ENCODE measurements at places on chromosomes 2 and 18. TPM values are rescaled to one million over a fixed set of nuclear protein-coding genes. Genes with fewer than 3 reads are reported as not detected.
A peak's percentile ranks its signal among the peaks of the same experiment; 100 is the strongest.

DNA sequence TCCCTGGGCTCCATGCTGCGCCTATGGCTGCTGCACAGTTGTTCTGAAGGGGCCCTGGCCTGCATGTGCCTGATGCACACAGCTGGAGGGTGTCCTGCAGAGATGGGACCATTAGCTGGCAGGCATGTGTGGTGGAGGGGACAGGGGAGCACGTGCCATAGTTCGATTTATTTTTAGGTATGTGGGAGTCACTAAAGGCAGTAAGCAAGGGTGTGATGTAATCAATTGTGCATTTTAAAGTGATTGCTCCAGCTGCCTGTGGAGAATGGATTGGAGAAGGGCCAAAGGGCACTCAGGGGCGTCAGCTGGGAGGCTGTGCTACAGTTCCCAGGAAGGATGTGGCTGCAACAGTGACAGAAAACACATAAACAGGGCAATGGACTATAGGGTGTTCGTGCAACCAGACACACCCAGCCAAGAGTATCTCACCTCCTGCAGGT lies 205.1 kb downstream of the ARL4C start:
- peak overlapping the region; percentile 29 for H3K27ac ChIP-seq
- H3K4me1 ChIP-seq = peaks cover 42% of the 10 kb centered on the region
- no peak for DNase-seq
- H3K27me3 ChIP-seq = no peaks in the 10 kb centered on the region

GRCh38 chr2:215899141-215900074 lies 113.9 kb downstream of the MREG start:
- peaks cover 56% of the 10 kb centered on the region for H3K4me1 ChIP-seq
- H3K27ac ChIP-seq = peak overlapping the region; percentile 81
- H3K27me3 ChIP-seq = no peaks in the 10 kb centered on the region
- no peak for DNase-seq

- no peaks in the 10 kb centered on the region for H3K36me3 ChIP-seq
- peaks cover 15% of the 10 kb centered on the region for H3K27me3 ChIP-seq
- H3K27ac ChIP-seq = no peak overlapping the region
- H3K4me3 ChIP-seq = no peak overlapping the region
- no peak for DNase-seq
These were observed 143.4 kb downstream of the RPIA start for GRCh38 chr2:88834866-88835265.

Gene DYNC1I2
- total RNA-seq = 129 TPM

DNA sequence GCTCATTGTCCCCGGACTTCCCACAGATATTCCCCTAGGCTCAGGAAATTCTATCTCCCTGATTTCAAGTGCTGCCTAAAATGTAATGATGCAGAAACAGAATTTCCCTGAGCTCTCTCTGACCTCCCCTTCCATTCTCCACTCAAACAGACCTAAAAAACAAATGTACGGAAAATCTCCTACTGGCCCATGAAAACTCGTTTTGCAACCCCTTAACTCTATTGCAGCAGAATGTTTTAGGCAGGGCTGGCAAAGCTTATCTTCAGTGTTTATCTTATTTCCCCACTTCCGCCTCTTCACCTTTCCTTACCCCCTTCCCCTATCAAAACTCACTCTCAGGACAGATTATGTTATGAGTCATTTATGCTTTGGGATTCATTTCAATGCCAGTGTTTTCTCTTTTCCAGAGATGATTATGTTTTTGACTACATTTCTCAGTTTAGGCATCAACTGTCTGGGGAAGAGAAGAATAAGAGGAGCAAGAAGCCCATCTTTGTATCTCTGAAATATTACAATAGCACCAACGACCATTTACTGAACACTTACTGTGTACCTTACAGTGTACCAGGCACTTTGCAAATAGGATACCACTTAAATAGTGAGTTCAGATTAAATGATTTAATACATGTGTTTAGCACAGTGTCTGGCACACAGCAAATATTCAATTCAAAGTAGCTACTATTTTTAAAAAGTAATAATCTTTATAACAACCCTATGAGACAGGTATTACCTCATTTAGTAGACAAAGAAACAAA lies 53.9 kb upstream of the STPG4 start:
- no peaks in the 10 kb centered on the region for H3K27me3 ChIP-seq
- peaks cover 2% of the 10 kb centered on the region for H3K36me3 ChIP-seq
- no peak overlapping the region for H3K4me3 ChIP-seq

GRCh38 chr18:26082475-26082874 lies 7.9 kb downstream of the SS18 start:
- DNase-seq = no peak
- H3K4me3 ChIP-seq = no peak overlapping the region
- peaks cover 14% of the 10 kb centered on the region for H3K4me1 ChIP-seq
- no peaks in the 10 kb centered on the region for H3K27me3 ChIP-seq
- H3K36me3 ChIP-seq = peaks cover 21% of the 10 kb centered on the region

Gene C1D
- 13.7 TPM for total RNA-seq

GRCh38 chr2:98252038-98252773 lies 94.0 kb upstream of the CNGA3 start:
- no peak overlapping the region for H3K27ac ChIP-seq
- DNase-seq = no peak
- no peaks in the 10 kb centered on the region for H3K4me1 ChIP-seq
- peaks cover 6% of the 10 kb centered on the region for H3K36me3 ChIP-seq
- peaks cover 9% of the 10 kb centered on the region for H3K27me3 ChIP-seq

- no peak overlapping the region for H3K4me3 ChIP-seq
- DNase-seq = no peak
- no peaks in the 10 kb centered on the region for H3K4me1 ChIP-seq
- H3K36me3 ChIP-seq = no peaks in the 10 kb centered on the region
These were observed 297.3 kb downstream of the ETAA1 start for GRCh38 chr2:67694445-67694844.

GRCh38 chr18:61984349-61984748 lies 91.5 kb upstream of the RNF152 start:
- peaks cover 3% of the 10 kb centered on the region for H3K36me3 ChIP-seq
- H3K4me1 ChIP-seq = peaks cover 40% of the 10 kb centered on the region
- no peaks in the 10 kb centered on the region for H3K27me3 ChIP-seq
- H3K4me3 ChIP-seq = no peak overlapping the region

Gene UPP2
- 0.60 TPM for total RNA-seq

Gene UNC80
- total RNA-seq = not detected

DNA sequence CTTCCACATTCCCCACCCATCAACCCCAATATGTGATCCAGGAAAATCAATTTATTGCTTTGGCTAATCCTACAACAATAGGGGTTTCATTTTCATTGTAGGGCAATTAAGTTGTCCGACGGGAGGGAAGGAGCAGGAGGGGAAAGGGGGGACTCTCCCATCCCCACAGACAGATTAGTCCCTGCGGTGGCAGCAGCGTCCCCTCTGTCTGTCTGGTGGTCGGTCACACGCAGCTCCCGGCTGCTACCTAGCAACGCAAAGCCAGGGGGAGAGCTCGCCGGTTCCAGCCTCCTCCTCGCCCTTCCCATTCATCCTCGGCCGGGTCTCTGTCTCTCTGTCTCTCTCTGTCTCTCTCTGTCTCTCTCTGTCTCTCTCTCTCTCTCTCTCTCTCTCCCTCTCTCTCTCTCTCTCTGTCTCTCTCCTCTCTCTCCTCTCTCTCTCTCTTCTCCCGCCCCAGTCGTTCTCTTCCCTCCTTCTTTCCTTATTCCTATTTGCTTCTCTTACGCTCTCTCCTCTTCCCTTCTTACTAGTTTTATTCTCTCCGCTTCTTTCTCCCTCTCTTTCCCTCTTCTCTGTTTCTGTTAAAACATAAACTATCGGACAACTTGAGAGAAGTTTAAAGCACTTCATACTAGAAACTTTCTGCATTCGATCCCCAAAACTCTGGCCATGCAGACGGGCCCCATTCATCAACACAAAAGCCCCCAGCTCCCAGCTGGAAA lies 1.2 kb downstream of the LRP2 start:
- no peak overlapping the region for H3K27ac ChIP-seq
- H3K27me3 ChIP-seq = peaks cover 55% of the 10 kb centered on the region
- peak overlapping the region; percentile 65 for H3K4me3 ChIP-seq
- H3K4me1 ChIP-seq = peaks cover 41% of the 10 kb centered on the region

Gene ARMC9
- 187 TPM for total RNA-seq

Gene ABCB11
- not detected for total RNA-seq

DNA sequence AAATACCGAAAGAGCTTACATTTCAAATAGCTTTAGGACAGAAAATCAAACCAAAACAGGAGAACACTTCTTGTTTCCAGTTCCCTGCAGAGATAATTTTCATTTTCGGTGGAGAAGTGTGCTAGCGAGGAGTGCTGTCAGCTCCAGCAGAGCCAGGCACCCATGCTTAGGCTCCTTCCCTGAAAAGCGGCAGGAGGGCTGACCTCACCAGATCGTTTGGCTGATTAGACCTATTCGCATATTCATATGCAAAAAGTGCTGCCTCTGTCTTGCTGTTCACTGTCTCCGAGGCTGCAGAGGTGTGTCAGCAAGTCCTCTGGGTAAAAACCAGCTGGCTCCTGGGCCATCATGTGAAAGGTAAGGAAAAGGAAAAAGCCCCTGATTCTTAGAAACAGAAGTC lies 225.8 kb upstream of the COPS8 start:
- DNase-seq = no peak
- H3K36me3 ChIP-seq = peaks cover 5% of the 10 kb centered on the region
- H3K4me1 ChIP-seq = peaks cover 21% of the 10 kb centered on the region
- no peaks in the 10 kb centered on the region for H3K27me3 ChIP-seq

Gene RIT2
- total RNA-seq = not detected

GRCh38 chr18:474416-474815 lies 26.1 kb downstream of the COLEC12 start:
- no peak overlapping the region for H3K4me3 ChIP-seq
- H3K27me3 ChIP-seq = no peaks in the 10 kb centered on the region
- H3K4me1 ChIP-seq = peaks cover 61% of the 10 kb centered on the region
- no peak overlapping the region for H3K27ac ChIP-seq

DNA sequence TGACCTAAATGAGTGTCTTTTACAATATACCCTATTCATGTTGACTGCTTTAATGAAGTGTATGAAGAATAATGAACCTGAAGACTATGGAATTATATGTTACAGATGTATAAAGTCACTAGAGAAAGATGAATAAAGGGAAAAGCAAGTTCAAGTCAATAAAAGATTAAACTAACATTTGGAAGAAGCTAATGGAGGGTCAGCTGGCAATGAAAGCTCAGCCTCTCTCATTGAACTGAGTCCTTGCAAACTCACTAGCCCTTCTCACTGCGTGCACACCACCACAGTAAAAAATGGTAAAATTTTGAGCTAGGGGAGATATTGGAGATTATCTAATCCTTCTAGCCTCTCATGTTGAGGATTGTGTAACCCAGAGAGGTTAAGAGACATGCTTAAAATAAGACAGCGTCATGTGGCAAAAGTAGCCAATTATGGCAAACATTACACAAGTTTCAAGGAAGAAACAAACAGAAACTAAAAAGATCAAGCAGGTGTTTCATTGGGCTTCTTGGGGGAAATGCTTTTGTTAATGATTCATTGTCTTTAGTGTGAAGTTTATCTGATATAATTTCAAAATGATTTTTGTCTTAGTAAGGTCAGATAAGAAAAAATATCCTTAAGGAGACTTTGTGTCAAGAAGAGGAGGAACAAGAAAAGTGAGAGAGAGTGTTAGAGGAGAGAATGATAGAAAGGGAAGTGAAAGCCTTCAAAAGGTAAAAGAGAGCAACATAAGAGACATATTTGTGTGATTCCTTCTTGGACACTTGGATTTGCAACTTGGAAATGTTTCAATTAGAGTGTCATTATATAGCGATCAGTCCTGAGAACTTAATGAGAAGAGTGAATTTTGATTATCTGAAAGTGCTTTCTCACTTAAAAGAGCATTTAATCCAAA lies 893.7 kb upstream of the FAM98A start:
- H3K36me3 ChIP-seq = no peaks in the 10 kb centered on the region
- no peak overlapping the region for H3K27ac ChIP-seq
- H3K4me1 ChIP-seq = no peaks in the 10 kb centered on the region
- no peaks in the 10 kb centered on the region for H3K27me3 ChIP-seq

DNA sequence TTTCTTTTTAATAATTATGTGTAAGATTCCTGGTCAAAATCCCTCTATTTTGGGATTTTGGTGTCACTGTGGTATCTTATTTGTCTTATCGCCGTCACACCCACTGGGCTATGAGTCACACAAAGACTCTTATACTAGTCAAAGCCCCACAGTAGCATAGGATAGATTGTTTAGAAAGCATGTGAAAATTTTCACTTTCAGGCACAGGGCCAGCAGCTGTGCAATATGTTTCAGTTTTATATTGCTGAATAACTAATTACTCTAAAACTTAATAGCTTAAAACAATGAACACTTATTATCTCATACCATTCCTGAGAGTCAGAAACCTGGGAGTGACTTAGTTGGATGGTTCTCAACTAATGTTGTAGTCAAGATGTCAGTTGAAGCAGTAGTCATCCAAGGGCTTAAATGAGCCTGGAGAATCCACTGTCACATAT lies 24.0 kb downstream of the CFAP210 start:
- H3K4me3 ChIP-seq = no peak overlapping the region
- no peaks in the 10 kb centered on the region for H3K4me1 ChIP-seq
- no peak overlapping the region for H3K27ac ChIP-seq
- DNase-seq = no peak
- H3K36me3 ChIP-seq = no peaks in the 10 kb centered on the region

DNA sequence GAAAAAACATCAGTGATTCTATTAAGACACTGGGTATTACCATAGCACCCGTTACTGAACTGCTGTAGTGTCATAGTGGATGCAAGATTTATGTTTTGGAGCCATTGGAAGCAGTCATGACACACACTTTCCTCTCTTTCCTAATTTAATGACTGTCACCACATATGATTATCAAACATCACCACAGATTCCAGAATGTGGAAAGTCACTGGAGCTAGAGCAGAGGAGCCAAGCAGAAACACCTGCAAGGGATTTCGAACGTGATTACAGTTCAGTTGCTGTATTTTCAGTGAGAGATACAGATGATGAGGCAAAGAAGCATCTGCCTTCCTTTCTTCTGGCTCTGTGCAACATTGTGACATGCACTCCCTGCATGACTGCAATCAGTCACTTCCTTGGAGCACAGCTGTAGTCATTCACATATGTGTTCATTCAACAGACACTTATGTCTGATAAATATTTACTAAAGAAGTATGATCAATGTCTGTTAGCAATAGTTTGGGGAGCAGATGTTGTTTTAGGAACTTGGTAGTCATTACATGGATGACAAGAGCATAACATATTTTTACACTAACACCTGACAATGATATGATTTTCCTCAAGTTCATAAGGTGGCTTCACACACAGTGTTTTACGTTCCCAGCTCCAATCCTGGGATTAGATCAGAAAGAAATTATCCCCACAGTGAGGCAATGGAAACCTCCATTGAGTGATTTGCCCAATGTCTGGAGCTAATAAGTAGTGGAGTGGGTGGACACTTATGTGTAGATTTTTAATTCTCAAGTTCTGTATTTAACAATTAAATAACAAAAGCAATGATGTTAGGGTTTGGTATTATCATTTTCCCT lies 416.6 kb downstream of the PLCL1 start:
- no peak overlapping the region for H3K4me3 ChIP-seq
- peaks cover 18% of the 10 kb centered on the region for H3K27me3 ChIP-seq
- H3K4me1 ChIP-seq = no peaks in the 10 kb centered on the region
- no peaks in the 10 kb centered on the region for H3K36me3 ChIP-seq
- DNase-seq = no peak

DNA sequence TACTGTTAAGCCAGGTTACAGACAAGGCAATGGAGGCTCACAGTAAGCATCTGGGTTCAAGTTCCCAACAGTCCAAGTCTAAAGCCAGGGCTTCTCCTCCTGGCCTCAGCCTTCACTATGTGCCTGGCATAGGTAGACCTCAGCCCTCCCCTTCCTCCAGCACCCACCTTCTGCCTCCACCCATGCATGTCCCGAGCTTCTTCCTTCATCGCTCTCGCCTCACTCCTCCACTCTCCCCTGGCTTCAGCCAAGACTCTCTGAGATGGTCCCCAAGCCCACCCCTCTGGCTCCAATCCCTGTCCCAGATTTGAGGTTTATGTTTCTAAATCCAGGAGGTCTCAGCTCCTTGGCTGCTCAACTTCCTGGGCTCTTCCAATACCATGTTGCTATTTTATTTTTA lies 26.9 kb downstream of the CENPA start:
- peaks cover 3% of the 10 kb centered on the region for H3K4me1 ChIP-seq
- DNase-seq = no peak
- peaks cover 3% of the 10 kb centered on the region for H3K36me3 ChIP-seq
- H3K27ac ChIP-seq = no peak overlapping the region
- no peak overlapping the region for H3K4me3 ChIP-seq
- H3K27me3 ChIP-seq = peaks cover 34% of the 10 kb centered on the region

All from chondrocyte (in vitro differentiated cells).